Activated naive CD4-positive, alpha-beta T cell treated with anti-CD3 and anti-CD28 coated beads, Interleukin-2, amount 50 U/mL, for 16 hours (primary cell): ENCODE measurements at places on chromosomes 7 and 10.

DNA sequence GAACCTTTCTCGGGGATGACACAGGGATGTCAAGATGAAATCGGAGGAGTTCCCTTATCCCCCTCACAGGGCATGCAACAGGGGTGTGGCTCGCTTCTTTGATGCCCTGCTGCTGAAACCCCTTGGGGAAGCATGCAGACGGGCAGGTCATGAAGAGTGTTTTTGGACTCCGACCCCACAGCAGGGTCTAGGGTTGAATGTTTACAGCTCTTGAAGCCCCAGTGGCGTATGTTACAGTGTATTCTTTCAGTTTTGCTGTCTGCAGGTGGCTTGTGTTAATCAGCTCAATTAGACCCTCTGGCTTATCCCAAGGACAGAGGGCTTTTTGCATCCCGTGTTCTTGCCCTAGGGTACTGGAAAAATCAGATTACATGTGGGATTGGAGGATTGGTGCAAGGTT, 446.5 kb downstream of the LRMDA start:
- no peak for DNase-seq

- no peak for DNase-seq
These were observed 258.8 kb downstream of the SNX10 start for GRCh38 chr7:26550492-26550891.

DNA sequence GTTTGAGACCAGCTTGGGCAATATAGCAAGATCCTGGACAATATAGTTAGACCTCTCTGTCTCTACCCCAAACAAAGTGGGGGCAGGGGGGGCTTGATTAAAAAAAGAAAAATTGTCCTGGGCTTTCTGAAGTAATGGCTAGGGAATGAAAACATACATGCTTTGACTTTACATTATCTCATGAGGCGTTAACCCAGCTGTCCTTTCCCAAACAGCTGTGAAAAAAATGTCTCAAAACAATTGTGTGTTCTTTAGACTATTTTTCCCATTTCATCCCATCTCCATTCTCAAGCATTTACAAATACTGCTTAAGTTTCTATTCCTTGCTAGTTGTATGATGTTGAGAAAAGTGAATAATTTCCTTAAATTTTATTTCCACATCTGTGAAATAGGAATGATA, 27.0 kb upstream of the CDK13 start:
- no peak for DNase-seq

GRCh38 chr7:43195256-43195655, 82.8 kb downstream of the HECW1 start:
- DNase-seq: no peak

GRCh38 chr7:111747718-111748117, 185.4 kb upstream of the IMMP2L start:
- no peak for DNase-seq

- DNase-seq: no peak
These were observed 4.2 kb downstream of the CPVL start for GRCh38 chr7:29142021-29142727.

- no peak for DNase-seq
These were observed 135.0 kb upstream of the INHBA start for GRCh38 chr7:41837916-41838315.

- peak; percentile 49 for DNase-seq
These were observed 73.6 kb downstream of the AHCYL2 start for GRCh38 chr7:129298268-129298893.

DNA sequence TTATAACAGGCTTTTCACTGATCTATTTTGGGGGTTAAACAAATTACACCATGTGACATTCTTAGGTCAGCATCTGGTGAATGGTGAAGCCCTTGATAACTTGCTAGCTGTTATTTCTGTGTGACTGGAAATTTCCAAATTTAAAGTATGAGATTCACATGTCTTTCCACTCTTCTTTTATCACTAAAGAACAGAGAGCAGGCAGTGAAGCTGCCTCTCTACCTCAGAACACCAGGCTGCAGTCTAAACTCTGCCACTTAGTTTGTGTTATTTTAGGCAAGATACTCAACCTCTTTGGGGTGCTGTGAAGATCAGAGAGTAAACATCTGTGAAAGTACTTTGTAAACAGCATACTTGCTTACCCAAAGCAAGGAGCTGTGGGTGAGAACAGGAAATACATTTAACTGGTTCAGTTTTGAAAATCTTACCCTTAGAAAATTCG, 15.5 kb upstream of the SP4 start:
- no peak for DNase-seq

- no peak for DNase-seq
These were observed 52.2 kb downstream of the CADPS2 start for GRCh38 chr7:122833888-122834570.

DNA sequence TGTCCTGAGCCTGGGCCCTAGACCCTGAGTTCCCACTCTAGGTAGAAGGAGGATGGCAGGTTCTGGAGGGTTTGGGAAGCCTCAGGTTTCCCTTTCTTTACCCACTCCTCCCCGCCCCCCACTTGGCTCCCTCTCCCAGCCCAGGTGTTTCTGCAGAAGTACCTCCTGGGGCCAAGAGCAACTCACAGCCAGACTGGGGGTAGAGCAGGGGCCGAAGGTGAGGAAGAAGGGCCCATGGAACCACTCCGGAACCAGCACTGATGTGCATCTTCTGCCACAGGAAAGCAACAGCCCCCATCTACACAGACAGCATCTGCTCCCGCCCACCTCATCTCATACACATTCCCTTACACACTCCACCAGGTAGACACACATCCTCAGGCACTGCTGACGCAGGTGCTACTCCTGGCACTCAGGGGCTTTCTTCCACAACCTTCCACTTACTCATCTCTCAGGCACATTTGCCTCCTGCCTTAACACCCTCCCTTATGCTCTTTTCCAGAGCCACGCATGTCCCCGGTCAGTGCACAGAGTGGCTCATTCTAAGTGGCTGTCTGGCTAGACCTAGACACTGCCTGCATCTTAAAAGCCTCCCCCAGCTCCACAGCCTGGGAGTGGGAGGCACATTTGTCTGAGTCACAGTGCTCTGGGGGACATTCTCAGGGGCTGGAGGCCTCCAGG, 1.8 kb downstream of the EPHB6 start:
- no peak for DNase-seq

DNA sequence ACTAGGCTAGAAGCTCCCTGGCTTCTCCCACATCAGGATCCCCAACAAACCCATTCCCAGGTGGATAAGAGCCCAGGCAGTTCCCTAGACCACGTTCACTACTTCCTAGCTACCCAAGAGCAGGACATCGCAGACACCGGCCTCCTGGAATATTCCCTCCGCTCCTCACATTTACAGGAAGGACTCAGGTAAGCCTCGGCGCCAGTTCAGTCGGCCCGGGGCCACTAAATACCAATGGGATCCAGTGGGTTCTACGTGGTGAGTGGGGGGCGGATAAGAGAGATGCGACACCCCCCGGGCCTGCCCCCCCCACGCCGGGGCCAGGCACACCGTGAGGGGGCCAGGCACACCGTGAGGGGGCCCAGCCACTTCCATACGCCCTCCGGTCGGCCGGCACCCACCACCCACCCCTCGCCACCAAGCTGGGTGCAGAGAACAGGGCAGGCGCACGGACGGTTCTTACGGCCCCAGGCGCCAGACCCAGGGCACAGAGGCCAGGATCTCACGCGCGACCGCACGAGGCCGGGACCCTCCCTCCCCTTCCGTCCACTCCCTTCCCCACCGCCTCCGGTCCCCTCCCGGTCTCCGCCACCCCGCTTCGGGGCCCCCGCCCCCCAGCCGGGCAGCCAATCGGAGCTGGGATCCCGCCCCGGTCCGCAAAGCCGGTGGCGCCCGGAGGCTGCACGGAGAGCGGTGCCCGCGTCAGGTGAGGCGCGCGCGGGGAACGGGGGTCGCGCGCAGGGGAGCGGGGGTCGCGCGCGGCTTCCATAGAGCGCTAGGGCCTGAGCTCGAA, at the start of gene BLVRA:
Gene BLVRA (plus strand): TSS at position 652 of the 793 bp plus-strand sequence. CDS start 12,479 bp downstream, outside the sequence.
- DNase-seq: peak; percentile 73

GRCh38 chr10:97898429-97898828, 48.8 kb downstream of the GOLGA7B start:
- no peak for DNase-seq

DNA sequence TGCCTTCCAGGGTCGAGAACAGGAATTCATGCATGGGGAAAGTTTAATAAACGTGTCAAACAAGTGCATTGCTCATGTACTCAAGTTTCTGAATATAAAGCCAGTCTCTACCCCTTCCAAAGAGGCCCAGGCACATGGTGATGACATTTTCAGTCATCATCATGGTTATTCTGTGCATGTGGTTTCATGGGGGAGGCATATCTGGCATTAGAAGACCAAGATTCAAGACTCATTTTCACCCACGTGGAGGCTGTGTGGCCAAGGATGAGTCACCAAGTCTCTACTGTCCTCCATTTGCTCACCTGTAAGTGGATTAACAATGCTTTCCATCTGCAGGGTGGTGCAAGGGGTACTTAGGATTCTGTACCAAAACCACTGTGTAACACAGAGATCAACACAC, 34.0 kb upstream of the CNPY1 start:
- no peak for DNase-seq

DNA sequence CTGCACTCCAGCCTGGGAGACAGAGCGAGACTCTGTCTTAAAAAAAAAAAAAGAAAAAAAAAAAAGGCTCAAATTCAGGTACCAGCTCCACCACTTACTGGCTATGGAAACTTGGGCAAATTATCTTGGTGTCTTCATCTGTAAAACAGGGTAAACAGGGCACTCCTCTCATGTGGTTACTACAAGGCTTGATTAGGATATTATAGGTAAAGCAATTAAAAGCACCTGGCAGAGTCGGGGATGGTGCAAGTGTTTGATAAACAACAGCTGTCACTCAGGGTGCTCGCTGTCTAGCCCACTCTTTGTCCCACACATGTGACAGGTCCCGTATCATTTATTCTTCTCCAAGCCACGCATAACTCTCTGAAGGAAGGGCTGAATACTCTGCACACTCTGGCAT, 96.9 kb downstream of the SORBS1 start:
- DNase-seq: no peak

- DNase-seq: no peak
These were observed 249.4 kb downstream of the CRPPA start for GRCh38 chr7:16171928-16172327.

GRCh38 chr7:44477063-44477830, 13.2 kb downstream of the NUDCD3 start:
- peak; percentile 53 for DNase-seq

- no peak for DNase-seq
These were observed 143.8 kb downstream of the MAPK8 start for GRCh38 chr10:48450233-48450740.

GRCh38 chr10:126087153-126087680, 190.9 kb downstream of the FANK1 start:
- no peak for DNase-seq

DNA sequence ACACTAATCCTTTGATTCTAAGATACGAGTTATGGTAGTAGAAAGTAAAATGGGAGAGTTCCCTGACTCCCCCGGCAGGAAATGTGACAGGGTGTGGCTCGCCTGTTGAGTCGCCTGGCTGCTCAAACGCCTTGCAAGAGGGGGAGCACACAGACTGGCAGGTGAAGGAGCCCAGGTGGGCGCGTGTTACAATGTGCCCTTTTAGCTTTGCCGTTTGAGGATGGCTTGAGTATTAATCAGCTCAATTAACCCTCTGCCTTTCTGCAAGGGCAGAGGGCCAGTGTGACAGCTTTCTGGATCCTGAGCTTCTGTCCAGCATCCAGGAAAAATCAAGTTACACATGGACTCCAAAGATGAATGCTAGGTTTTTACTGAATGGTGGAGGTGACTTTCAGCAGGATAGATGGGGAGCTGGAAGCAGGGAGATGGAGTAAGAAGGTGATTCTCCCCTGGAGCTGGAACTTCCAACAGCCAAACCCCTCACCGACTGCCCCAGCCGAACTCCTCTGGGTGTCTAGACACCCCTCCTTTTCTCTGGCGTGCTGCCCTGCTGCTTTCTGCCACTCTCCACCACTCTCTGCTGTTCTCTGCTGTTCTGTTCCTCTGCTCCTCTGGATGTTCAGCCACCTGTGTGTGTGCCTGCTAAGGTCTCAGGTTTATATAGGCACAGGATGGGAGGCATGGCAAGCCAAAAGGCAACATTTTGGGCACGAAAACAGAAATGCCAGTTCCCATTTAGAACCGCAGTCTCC, 548.8 kb upstream of the KCND2 start:
- no peak for DNase-seq

GRCh38 chr7:7257899-7258692, 75.8 kb downstream of the C1GALT1 start:
- no peak for DNase-seq

DNA sequence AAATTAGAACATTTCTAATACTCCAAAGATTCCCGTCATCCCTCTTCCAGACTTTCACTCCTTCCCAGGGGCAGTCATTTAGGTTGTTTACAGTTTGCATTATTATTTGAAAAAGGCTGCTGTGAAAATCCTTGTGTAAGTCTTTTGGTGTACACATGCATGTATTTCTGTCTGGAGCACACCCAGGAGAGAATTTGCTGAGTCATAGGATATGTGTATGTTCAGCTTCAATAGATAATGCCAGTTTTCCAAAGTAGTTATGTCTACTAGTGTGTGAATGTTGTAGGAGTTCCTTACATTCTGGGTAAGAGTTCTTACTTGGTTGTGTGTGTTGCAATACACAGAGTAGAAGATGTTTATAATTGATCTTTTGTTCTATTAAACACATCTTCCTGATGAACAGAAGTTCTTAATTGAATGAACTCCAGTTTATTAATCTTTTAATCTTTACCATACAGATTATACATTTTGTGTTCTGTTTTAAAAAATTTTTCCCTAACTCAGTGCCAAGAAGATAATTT, 25.3 kb downstream of the CROT start:
- no peak for DNase-seq

DNA sequence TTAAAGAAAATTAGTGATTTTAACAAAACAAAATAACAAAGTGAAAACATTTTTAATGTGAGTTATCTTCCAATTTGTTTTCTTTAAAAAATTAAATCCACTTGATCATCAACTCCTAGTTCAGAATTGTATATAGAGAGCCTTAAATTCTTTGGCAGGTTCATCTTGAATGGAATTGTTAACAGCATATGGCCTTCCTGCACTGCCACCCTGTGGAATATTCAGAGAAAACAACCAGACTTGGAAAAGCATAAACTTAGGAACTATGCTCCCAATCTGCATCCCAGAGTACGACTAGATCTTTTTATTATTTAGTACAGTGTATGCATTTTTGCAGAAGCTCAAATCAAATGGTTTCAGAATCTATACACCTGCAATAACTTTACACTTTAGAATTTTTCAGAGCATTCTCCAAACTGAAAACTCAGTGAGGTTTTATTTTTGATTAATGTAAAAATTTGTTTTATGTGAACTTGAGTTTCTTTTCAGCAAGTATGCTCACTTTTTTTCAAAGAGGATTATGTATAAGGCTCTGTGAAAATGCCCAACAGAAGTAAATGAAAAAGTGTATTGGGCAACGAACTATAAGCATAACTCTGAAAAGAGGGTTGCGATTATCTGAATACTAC, 44.9 kb upstream of the ANK3 start:
- DNase-seq: no peak

DNA sequence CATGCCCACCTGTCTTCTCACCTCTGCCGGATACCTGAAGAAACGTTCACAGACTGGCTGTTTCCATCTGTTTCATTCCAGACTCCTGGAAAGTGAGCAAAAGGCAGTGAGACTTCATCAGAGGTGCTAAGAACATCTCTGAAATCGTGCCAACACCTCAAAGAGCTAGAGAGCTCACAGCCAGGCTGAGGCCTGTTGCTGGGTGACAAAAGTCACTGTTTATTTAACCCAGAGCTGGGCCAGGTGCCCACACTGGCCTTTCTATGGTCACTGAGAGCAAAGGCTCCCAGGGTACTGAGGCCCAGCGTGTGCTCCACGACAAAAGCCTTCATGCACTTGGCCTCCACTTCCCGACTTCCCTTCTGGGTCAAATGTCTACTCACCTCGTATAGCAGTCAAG, 3.7 kb upstream of the NANOS1 start:
- no peak for DNase-seq
